AG20443 (cell line): ENCODE measurements at places on chromosomes 16 and 17.

GRCh38 chr17:8408371-8408770 is 10.7 kb upstream of the RNF222 start:
- DNase-seq = no peak

- peak; percentile 80 for DNase-seq
Measured at GRCh38 chr16:55661941-55662643, 6.3 kb downstream of the SLC6A2 start.

DNA sequence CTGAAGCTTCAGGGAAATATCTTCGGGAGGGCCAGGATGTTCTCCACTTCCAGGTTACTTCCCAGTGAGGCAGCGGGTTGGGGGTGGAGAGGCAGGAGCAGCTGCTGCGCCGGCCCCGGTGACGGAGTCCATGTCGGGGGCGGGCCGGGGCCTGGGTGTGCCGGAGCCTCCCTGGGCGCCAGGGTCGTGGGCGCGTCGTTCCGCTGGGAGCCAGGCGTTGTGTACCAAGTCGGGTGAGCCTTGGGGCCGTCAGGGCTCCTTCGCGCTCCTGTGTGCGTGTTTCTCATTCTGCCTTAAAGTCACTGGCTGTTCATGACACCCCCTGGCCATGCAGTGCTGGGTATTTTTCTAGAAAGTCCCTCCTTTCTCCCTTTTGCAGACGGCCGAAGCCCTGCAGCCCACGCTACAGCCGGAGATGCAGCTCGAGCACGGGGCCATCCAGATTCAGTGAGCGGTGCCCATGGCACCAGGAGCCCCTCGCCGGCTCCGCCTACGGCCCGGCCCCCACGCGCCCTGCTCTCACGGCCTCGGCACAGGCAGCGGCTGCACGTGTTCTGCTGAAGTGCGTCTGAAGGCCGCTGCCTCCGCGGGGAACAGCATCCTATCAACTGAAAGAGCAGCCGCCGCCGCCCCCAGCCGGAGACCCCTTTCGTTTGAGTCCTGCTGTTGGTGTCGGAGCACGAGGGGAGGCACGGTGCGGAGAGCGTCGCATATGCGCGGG is 125.1 kb downstream of the BANP start:
- no peak for DNase-seq

- no peak for DNase-seq
Measured at GRCh38 chr16:57675741-57676551, 7.8 kb downstream of the ADGRG3 start.

DNA sequence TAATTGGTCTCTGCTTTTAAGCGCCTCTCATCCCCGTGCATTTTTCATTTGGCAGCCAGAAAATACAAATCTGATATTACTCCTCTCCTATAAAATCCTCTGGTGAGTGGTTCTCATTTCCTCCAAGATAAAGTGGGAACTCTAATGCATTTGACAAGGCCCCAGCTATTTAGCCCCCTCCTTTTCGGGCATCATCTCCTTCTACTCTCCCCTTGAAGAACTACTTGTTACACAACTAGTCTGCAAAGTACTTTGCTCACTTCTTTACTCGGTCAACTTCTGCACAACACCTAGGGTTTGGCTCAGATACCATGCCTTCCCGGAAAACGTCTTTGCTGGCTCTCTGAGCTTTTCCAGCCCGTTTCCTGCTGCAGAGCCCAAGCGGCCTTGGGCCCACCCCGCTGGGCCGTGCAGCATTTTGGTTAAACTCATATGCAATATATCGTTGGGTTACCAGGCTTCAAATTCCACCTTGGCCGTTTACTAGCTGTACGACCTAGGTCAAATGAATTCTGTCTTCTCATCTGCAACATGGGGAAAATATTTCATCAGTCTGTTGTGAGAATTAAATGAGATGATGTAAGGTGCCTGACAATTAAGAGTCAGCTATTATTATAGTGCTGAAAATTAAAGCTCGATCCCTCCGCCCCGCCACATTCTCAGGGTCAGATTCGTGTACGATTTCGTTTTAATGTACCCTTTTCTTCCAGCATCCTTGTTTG is 883 bp upstream of the TAF15 start:
- DNase-seq = no peak

DNA sequence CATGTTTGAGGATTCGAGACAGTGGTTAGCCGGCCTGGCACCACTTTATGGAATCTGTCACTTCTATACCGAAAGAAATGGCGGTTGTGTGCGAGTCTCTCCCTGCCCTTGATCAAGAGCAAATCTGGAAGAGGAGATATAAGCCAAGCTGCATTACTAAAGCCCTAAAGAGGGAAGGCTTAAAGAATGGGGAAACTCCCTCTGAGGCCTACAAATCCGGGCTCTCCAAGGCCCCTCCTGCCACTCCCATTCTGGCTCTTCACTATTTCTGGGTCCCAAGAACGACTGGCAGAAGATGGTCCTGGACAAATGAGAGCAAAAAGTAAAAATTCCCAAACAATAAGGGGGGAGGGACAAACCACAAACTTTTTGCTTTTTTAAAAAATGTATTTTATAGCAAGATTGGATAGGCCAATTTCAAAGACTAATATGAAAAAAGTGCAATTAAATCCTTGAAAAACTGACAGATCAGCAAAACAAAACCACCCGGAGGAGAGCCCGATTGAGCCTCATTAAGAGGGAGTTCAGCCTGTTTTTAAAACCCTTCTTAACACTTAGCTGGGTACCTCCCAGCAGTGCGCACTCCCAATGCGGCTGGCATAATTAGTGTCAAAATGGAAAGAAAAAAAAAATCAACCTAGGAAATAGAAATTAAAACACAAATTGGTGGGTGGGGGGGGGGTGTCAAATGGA is 193.5 kb downstream of the ZFHX3 start:
- DNase-seq = no peak

DNA sequence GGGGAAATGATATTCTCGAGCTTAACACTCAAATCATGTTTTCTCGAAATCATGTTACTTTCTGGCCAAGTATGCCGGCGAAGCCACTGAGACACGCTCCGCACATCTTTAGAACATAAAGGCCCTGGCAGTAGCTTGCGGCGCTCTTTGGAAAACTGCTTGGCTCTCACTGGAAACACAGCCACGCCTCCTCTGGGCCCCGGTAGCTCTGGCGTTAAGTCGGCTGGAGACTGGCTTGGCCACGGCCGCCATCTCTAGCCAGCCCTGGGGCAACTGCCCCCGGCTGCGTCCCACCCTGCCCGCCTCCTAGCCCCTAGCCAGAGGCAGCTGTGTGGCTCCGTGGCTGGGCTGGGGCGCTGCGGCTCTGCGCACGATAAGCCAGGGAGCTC is 9.2 kb upstream of the BAIAP2 start:
- peak; percentile 41 for DNase-seq

- DNase-seq = no peak
Measured at GRCh38 chr16:87575027-87575804, 27.1 kb upstream of the JPH3 start.

GRCh38 chr16:30780021-30780420 is 7.0 kb downstream of the ZNF629 start:
- no peak for DNase-seq

DNA sequence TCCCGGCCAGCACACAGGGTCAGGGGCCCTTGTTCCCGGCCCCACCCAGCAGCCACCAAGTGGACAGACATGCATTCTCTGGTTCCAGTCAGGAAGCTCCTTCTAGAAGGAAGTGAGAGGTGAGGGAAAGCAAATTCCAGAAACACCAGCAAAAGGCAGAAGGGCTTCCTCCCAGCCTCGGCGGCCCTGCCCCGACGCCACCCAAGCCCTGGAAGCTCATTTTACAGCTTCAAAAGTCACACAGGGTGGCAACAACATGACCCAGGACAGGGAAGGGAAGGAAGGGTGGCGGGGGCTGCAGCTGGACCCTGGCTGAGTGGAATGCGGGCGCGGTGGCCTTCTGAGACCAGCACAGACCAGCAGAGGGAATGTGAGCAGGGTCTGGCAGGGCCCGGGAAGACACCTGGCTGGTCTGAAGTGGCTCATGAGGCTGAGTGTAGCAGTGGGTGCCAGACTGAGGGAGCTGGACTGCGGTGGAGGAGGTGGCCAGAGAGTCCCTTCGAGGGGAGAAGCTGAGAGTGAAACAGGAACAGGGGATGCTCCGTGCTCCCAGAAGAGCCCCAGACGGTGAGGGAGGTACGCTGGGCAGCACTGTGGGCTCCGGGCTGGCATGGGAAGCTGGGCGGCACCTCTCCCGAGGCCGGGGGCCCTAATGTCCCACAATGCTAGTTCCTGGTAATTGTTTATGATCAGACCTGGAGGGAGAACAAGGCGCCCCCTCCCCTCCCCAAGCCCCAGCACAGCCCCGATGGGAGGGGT is 1.9 kb upstream of the UNC13D start:
- DNase-seq = no peak

DNA sequence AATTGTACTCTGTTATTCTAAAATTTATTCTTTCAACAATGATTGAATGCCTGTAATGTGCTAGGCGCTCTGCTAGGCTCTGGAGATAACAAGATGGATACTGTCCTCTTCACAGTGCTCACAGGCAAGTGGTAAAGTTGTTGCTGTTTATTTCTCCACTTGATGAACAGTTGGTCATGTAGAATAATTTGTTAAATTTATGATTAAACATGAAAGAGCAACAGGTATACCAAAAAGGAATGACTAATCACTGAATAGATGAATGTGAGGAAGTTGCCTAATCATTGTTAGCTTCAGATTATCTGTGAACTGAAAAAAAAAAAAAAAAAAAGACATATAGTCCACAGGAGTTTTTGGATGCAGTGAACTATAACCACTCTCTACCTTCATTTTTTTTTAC is 62.3 kb downstream of the NFATC3 start:
- no peak for DNase-seq

DNA sequence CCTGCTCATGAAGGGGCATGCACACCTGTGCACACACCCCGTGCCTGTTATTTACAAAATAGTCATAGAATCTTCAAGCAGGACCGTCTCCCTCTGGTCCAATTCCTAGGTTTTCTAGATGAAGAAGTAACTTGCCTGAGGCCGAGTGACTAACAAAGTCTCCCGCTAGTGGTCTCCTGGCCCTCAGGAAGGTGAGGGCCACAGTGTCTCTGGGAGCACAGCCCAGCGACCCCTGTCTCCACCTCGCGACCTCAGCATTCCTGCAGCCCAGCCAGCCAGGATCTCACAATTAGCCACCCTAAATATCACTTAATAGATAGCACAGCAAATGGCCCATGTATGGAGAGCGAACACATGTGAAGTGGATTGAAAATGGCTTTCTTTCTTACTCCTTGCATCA is 30.5 kb upstream of the CACNG1 start:
- no peak for DNase-seq

DNA sequence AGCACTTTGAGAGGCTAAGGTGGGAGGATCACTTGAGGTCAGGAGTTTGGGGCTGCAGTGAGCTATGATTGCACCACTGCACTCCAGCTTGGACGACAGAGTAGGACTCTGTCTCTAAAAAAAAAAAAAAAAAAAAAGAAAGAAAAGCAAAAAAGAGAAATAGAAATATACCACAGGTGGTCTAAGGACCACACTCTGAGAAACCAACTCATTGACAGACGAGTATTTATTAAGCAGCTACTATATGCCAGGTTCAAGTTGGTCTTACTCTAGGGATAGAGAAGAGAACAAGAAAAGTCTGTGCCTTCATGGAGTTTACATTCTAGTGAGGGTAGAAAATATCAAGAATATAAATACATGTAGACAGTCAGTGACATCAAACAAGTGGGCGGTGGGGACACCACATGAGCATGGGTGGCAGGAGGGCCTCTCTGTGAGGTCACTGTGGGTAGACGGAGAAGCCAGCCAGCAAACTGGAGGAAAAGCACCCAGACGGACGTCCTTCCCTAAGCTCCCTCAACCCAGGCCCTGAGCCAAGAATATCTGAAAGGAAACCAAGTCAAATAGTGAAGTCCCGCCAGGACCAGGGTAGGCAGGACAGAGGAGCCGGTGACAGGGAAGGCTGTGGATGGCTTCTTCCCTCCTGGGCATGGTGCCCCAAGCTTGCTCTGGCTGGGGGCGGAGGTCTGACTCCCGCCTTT is 4.7 kb downstream of the CDIPT start:
- no peak for DNase-seq

- DNase-seq = no peak
Measured at GRCh38 chr17:68255731-68256538, 8.1 kb downstream of the AMZ2 start.

DNA sequence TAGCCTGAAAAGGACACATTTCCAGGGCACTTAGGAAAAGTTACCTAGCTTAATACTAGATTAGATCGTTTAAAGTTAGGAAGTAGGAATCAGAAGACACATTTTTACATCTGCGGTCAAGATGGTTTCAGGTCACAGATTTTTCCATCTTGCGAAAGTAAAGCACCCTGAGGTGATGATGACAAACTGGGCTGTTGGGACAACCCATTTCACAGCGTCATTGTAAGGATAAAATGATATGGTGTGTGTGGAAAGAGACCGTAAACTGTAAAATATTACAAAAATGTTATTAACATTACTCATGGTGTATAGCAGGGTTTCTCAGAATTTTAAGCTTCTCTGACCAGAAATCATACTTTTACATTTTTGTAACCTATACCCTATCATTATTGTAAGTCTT is 10.1 kb upstream of the MAP2K6 start:
- no peak for DNase-seq

- DNase-seq = no peak
Measured at GRCh38 chr16:12646490-12647274, 157.0 kb downstream of the CPPED1 start.

GRCh38 chr17:34437188-34437587 is 74.2 kb upstream of the CCL1 start:
- no peak for DNase-seq

DNA sequence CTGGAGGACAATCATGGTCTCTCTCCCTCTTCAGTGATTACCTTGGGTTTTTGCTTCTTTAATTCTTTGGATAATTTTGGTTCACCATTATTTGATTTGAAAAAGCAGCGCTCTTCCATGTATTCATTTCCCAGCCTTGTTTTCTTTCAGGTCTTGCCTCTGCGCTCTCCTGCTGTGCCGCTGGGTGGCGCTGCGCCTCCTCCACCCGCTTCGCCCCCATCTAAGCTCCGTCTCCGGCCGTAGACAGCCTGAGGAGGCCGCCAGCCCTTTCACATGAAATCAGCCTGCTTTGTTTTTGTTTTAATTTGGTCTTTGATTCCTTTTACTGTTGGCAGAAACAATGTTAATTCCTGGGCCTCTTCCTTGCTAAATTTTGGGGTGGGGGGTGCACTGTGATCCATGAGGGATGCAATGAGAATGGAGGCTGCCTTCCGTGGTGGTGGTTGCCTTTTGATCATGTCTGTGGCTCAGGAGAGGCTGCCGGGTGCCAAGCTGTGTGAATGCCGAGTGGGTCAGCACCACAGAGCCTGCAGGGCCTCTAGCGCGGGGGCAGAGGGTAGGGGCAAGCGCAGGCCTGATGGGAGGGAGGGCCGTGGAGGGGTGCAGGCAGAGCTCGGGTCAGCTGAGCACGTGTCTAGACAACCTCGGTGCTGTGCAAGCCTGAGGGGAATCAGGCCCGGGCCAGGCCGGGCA is 64.1 kb downstream of the PLD6 start:
- peak; percentile 79 for DNase-seq

GRCh38 chr17:50956750-50957523 is 90.8 kb upstream of the TOB1 start:
- DNase-seq = peak; percentile 74

GRCh38 chr16:30741461-30741914 is 6.7 kb upstream of the PHKG2 start:
- DNase-seq = peak; percentile 82

GRCh38 chr16:65121870-65122723 is at the start of gene CDH11:
Gene CDH11, minus strand, starts transcription at chr16:65122063. Its CDS starts 117,194 bp downstream, at chr16:65004869.
- peak; percentile 89 for DNase-seq
